ENCODE measurements at places on chromosomes 7 and 10.
A peak's percentile ranks its signal among the peaks of the same experiment; 100 is the strongest.

GRCh38 chr7:84508606-84509005 lies 314.0 kb upstream of the SEMA3A start:
- no peak for DNase-seq

DNA sequence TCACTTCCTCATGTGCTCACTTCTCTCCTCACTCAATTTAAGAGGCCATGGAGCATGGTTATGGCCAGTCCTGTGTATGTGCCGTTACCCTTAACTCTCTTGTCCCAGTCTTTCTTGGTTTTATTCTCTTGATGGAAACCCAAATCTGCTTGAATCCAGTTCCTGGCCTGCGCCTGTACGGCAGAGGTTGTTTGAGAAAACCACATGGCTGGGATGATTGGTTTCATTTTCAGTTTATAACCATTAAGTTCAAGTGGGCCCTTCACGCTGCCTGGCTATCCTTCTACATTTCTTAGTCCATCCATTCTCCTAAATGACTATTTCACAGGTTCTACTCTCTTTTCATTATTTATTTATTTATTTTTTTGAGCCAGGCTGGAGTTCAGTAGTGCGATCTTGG lies 1.6 kb upstream of the ZNF239 start:
- DNase-seq = no peak

DNA sequence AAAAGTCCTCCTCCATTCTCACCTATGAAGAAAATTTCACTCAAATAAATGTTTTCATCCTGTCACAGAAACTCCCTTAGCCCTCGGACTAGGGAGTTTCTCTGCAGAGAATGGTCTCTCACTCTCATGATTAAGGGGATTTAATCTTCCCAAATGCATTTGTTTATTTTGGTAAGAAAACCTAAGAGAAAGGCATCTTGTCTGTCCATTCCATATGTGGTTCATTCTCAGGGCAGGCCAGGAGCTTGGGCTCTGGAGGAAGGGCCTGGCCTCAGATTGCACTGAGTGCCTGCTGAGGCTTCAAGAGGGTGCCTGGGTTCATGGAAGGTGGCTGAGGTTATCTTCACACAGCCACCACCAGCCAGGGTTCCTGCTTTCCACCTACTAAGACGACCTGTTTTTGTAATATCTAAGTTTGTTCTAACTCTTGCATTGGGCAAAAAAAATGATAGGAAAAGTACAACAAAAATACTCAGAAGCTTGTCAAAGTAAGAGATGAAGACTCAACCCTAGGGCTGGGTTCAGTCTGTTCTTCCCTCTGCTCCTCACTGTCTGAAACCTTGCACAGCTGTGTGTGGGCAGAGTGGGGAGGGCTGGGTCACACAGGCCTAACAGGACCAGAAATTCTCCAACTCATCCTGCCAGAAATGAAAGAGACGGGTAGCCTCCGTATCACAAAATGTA lies 186.7 kb downstream of the CXCL12 start:
- no peak for DNase-seq

GRCh38 chr7:155620497-155620896 lies 24.0 kb upstream of the RBM33 start:
- no peak for DNase-seq

DNA sequence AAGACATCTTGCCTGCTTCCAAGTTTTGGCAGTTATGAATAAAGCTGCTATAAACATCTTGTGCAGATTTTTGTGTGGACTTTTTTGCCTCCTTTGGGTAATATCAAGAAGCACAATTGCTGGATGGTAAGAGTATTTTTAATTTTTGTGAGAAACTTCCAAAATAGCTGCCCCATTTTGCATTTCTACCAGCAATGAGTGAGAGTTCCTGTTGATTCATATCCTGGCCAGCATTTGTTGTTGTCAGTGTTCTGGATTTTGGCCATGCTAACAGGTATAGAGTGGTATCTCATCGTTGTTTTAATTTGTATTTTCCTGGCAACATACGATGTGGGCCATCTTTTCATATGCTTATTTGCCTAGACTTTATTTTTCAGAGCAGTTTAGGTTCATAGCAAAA lies 53.9 kb downstream of the BTAF1 start:
- DNase-seq = no peak

DNA sequence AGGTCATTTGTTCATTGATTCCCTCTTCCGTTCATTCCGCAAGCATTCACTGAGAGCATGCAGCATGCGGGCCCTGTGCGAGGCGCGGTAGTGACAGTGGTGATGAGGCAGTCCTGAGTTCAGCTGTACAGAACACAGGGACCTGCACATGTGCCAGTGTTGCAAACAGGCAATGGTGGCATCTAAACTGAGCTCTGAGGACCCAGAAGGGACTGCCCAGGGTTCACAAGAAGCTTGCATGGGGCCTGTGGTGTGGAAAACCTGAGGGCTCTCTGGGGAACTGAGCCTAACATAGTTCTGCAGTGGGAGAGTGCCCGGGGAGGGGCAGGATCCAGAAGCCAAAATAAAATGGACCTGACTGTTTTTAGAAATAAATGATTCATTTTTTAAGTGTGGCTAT lies 13.2 kb downstream of the ZNF488 start:
- no peak for DNase-seq

GRCh38 chr7:105910172-105910571 lies 33.8 kb upstream of the ATXN7L1 start:
- no peak for DNase-seq

- DNase-seq = no peak
These were observed 12.1 kb upstream of the CSGALNACT2 start for GRCh38 chr10:43125881-43126731.

- DNase-seq = no peak
These were observed 4.2 kb upstream of the MUC12 start for GRCh38 chr7:100965045-100965722.

DNA sequence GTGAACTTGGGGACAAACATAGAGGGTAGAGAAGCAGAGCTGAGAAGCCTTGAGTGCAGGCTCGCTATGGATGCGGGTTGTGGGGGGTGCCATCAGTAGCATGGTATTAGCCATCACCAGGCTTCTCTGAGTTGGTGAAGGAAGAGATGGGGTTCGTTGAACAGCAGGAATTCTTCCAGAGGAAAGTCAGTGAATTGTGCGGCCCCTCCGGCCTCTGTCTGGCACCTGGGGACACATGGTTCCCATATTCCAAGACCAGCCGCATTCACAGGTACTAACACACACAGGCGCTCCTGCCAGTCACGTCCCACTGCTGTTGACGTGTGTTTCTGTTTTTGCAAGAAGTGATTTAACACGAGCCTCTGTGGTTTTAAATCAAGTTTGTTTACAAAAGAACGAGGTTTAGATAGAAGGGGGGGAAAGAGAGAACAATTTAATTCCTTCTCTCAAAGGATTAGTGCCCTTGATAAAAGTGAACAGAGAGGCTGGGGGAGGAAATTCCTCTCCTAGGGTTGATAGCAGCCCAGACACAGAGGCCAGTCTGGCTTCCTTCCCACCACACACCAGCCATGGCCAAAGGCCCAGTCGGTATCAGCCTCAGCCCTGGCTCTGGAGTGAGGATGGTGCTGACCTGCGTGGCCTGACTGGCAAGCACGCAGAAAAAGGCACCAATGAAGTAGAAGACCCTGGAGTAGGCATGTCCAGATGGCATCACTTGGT lies 252.6 kb upstream of the IGFBP3 start:
- DNase-seq = no peak

GRCh38 chr10:7950981-7951847 lies 103.3 kb upstream of the GATA3 start:
- no peak for DNase-seq

DNA sequence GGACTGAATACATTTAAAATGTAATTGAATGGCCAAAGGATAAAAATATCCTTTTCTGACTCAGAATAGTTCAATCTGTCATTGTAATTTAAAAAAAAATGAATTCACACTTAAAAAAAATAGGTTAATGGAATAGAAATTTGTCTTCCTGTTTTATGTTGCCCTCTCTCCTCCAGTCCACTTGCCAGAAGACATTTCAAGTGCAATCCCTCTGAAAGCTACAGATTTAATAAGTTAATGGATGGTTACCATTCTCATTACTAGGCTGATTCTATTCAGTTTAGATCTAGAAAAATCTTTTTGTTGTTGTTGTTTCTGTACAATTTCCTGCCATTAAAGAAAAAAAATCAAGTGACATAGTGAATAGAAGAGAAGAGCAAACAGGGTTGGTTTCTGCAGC lies 142.9 kb downstream of the SKAP2 start:
- no peak for DNase-seq

DNA sequence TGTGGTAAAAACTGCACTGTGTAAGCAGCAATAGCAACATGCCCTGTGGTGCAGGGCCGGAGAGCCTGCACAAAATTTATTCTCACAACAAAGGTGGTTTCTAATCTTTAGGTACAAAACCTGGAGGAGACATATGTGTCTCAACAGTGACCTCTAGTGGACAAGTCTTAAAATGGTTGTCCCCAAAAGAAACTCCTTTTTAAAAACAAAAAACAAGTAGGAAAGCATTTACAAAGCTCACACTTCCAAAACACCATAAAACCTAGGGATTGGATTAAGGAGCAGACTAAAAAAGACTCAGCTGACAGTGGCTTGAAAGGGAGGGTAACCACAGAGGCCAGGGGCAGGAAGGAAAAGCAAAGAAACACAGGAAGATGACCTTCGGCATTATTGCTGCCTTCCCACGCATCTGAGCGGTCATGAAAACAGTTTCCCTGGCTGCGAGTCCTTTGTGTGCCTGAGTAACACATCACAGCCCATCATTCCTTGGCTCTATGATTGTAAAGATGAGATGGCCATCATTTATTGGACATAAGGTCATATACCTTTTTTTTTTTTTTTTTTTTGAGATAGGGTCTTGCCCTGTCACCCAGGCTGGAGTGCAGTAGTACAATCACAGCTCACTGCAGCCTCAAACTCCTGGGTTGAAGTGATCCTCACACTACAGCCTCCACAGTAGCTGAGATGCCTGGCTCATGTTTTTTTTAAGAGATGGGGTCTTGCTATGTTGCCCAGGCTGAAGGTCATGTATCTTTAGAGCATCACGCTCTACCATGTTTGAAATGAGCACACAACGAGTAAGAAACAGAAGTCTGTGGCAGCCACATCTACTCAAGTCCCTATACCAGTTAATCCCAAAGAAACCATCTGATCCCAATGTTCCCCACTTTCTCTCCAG lies 39.5 kb downstream of the RSU1 start:
- DNase-seq = peak; percentile 90

DNA sequence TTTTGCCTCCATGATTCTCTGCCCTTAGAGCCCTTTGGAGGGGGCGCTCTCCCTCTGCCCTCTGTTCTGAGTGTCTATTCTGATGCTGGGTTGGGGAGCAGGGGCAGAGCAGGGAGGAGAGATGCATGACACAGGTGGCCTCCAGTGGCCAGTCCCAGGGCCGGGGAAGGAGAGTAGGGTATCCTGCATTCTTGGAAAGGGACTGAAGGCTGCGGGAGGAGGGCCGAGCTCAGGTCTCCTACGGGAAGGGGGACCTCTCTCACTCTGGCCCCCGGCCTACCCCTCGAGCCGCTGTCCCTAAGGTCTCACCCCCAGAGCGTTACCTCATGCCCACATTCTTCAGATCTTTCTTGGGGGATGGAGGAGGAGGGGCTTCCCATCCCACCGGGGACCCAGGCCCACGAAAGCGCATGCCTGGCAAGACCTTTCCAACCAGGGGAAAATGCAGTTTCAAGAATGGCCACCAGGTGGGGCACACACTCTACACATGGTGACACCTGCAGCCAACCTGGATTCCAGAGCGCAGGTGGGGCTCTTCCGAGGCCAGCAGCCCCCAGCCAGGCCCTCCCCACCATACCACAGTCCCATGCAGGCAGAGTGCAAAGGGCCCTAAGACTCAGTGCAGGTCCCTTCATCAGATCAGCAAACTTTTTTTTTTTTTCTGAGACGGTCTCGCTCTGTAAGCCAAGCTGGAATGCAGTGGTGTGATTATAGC lies 86.4 kb downstream of the MYL10 start:
- peak; percentile 79 for DNase-seq

- DNase-seq = no peak
These were observed 237.5 kb upstream of the KLF6 start for GRCh38 chr10:4022473-4022872.

GRCh38 chr10:9140373-9140772 lies 1085.9 kb downstream of the GATA3 start:
- no peak for DNase-seq

DNA sequence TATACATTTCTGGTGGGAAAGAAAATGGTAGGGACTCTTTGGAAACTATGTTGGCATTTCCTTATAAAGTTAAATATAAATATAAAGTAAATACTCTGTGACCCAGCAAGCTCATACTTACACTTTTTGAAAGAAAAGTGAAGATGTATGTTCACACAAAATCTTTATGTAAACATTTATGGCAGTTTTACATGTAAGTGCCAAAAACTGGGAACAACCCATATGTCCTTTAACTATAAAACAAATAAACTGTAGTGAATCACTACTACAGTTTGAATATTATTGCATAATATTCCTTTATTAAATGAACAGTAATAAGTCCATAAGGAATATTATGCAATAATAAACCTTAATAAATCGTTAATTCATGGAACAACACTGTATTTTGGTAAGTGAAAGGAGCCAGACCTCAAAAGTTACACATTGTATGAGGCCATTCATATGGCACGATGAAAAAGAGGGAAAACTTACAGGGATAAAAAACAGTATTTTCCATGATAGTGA lies 1660.3 kb upstream of the LRRTM3 start:
- DNase-seq = no peak

DNA sequence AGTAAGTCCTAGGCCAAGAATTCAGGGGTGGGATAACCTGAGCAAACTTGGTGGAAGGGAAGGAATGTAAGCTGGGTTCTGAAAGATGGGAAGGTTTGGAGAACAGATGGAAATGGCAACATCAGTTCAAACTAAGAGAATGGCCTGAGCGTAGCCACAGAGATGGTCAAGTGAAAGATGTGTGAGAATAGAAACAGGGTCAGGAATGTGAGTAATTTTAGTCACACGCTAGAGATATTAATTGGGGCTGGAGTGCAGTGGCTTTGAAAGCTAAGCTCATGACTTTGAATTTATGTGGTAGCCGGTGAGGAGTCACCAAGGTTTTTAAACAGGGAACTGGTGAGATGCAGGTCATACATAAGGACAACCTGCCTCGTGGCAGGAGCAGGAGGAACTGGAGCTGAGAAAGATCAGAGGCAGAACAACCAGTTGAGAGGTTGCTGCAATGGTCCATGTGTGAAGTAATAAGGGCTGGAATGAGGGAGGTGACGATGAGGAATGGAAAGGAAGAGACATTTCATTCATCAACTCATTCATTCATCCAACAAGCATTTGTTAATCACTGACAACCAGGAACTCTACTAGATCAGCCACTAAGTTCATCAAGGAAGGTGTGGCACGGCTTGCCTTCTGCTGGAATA lies 12.9 kb upstream of the SORBS1 start:
- no peak for DNase-seq

DNA sequence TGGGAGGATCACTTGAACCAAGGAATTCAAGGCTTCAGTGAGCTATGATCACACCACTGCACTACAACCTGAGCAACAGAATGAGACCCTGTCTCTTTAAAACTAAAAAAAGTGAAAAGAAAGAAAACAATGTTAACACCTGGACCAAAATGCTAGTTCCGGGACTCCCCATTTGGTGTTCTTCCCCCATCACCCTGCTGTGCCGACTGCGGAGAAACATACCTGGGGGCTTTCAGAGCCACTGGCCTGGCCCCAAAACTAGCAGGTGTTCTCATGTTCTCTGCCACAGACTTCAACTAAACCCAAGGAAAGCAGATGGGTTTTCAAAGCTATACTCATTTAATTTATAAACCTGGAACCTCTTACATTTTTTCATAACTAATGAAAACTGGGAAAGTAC lies 250.9 kb downstream of the KIAA1217 start:
- DNase-seq = no peak

- DNase-seq = no peak
These were observed 129.8 kb upstream of the RSU1 start for GRCh38 chr10:16947069-16947468.

Data from G401 (cell line).